D341Med (cell line): ENCODE measurements at places on chromosomes 4 and X.
A peak's percentile ranks its signal among the peaks of the same experiment; 100 is the strongest.

DNA sequence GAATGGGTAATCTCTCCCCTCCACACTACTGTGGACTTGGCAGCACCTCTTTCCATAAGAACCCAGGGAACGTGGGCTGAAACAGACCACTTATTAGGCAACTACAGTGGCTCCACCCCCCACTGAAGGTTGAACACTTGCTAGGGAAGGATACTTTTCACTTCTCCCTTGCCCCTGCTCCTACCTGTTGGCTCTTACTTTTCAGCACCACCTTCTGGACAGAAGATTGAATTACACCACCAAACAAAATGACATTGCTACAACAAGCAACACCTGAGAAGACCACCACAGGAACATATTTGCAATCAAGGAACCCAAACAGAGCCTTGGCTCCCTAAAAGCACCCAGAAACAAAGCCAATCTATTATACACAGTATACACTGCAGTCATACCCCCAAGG is 132.1 kb upstream of the CXCL13 start:
- DNase-seq = peak; percentile 43

- no peak for DNase-seq
These were observed 400.8 kb upstream of the SLIT2 start for GRCh38 chr4:19850909-19851308.

GRCh38 chrX:65196758-65197360 is 220.6 kb upstream of the ZC4H2 start:
- peak; percentile 6 for DNase-seq

DNA sequence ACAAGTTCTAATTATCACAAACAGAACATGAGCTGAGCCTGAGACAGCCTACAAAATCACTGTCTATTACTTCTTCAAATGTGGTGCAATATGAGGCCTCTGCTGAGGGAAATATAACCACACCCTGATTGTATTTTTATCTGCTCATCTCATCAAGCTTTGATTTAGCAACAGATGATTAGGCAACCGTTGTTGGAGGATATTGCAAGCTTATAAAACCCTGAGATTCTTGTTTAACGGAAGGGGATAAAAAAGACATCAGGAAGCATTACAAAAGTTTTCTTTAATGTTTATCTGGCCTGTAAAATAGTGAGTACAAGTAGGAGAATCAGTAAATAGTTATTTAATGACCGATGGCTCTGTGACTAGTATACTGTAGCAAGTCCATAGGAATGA is 108.5 kb downstream of the ZNF330 start:
- no peak for DNase-seq
